ENCODE measurements at places on chromosomes 1 and 21. TPM values are rescaled to one million over a fixed set of nuclear protein-coding genes. Genes with fewer than 3 reads are reported as not detected.

Gene FCGR2B
- not detected for polyA plus RNA-seq

GRCh38 chr1:91138959-91139358 is 117.1 kb upstream of the ZNF644 start:
- no peak overlapping the region for H3K27ac ChIP-seq
- DNase-seq = no peak
- peaks cover 19% of the 10 kb centered on the region for H3K4me1 ChIP-seq
- no peaks in the 10 kb centered on the region for H3K36me3 ChIP-seq
- H3K4me3 ChIP-seq = no peak overlapping the region
- H3K27me3 ChIP-seq = no peaks in the 10 kb centered on the region

GRCh38 chr1:113665071-113665470 is 94.2 kb downstream of the PHTF1 start:
- no peaks in the 10 kb centered on the region for H3K4me1 ChIP-seq
- H3K27me3 ChIP-seq = no peaks in the 10 kb centered on the region
- no peaks in the 10 kb centered on the region for H3K36me3 ChIP-seq
- no peak for DNase-seq
- no peak overlapping the region for H3K4me3 ChIP-seq

- no peaks in the 10 kb centered on the region for H3K36me3 ChIP-seq
- H3K4me1 ChIP-seq = no peaks in the 10 kb centered on the region
- H3K27me3 ChIP-seq = no peaks in the 10 kb centered on the region
- no peak for DNase-seq
- no peak overlapping the region for H3K27ac ChIP-seq
Observed at GRCh38 chr1:155889566-155889965, 21.6 kb downstream of the RIT1 start.

Measured in GM23338 (cell line).